ENCODE measurements at places on chromosomes 2 and 18. TPM values are rescaled to one million over a fixed set of nuclear protein-coding genes. Genes with fewer than 3 reads are reported as not detected.

SNORC gene
- 1.6 TPM for total RNA-seq

TUBB8B gene
- not detected for total RNA-seq

UGT1A9 gene
- not detected for total RNA-seq

- no peak for DNase-seq
Measured at GRCh38 chr2:223580951-223581350, 21.2 kb downstream of the SCG2 start.

- DNase-seq: no peak
Measured at GRCh38 chr2:28273751-28274150, 118.9 kb upstream of the FOSL2 start.

- peak; percentile 57 for DNase-seq
Measured at GRCh38 chr18:51666763-51667191, 469.3 kb upstream of the MEX3C start.

GRCh38 chr2:173607606-173608311 is 253.1 kb downstream of the CDCA7 start:
- no peak for DNase-seq

- no peak for DNase-seq
Measured at GRCh38 chr2:54247115-54247514, 8.9 kb downstream of the TSPYL6 start.

DNA sequence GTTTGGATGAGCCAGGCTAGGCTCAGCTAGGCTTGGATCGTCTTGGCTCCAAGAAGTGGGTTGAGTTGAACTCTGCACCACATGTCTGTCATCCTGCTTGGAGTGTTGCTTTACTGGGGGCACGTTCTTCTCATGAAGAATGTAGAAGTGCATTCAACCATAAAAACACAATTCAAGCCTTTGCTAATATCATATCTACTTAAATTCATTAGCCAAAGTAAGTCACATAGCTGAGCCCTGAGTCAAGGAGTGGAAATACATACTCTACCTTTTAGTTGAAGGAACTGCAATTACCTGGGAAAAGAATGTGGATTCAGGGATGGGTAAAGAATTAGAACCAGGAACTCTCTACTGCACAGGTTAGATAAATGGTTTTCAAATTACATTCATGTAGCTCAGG is 360.4 kb upstream of the KCNH7 start:
- DNase-seq: no peak

DNA sequence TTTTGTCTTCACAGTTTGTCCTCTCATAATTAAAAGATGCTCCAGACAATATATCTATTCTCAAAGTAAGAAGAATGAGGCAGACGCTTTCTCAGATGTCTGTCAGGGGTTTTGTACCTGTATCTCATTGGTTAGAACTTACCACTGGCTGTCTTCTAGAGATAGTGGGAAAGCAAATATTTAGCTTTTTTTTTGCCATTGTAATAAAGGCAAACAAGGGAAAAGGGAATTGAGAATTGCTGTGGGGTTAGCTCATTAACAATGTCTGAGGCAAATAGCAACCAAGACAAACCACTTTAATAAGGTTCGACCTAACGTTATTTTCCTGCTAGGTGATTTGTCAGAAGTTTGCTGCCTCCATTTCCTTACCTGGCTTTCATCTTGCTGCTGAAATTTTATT is 30.0 kb downstream of the ZNF638 start:
- no peak for DNase-seq

GRCh38 chr2:224377751-224378700 is 23.9 kb downstream of the FAM124B start:
- no peak for DNase-seq

DNA sequence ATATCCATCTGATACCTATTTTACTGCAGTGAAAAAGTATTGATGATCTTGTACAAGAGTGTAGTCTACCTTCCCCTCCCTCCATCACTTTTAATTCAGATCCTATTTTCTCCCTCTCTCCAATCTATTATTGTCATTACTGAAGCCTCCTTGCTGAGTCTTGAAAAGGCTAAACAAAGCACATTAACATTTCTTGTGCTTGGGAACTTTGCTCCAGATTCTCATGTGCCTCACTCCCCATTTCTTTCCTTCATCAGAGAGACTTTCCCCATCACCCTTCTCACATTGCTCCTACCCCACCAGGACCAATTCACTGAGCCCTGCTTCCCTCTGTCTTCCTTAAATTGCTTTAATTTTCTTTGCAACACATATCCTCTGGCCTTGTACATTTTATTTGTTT is 736.2 kb upstream of the GCFC2 start:
- DNase-seq: no peak

GRCh38 chr2:116088236-116088635 is 1645.8 kb downstream of the DPP10 start:
- DNase-seq: no peak

GRCh38 chr2:37982847-37983246 is 57.8 kb downstream of the RMDN2 start:
- no peak for DNase-seq

DNA sequence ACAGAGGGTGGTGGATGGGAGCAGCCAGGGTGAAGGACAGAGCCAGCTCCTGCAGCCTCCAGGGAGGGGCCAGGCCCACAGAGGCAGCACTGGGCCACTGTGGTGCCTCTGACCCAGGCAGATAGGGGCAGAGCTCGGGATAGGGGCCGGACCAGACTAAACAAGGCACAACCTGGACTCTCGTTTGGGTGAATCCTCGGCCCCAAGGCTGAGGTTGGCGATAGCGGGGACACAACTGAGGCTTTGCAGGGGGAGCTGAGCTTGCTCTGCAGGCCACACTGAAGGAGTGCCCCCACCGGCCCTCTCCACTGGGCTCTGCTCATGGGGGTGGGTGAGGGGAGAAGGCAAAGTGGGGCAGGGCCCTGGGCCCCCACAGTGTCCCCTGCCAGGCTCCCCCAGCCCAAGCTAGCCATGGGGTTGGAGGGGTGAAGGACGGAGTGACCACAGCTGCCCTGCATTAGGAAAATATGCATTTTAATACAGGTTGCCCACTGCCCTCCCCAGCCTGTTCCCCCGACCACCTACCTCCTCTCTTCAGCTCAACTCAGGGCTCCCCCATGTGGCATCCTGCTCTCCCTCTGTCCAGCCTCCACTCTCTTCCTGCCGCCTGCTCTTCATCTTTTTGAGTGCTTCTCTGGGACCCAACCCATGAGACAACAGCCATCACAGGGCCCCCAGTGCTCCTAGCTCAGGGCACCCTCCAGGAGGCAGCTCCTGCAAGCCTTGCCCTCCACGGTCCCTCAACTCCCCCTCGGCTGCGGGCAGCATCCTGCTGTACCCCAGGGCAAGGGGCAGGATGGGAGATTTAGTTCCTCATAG is 152.8 kb downstream of the INHBB start:
- no peak for DNase-seq

DNA sequence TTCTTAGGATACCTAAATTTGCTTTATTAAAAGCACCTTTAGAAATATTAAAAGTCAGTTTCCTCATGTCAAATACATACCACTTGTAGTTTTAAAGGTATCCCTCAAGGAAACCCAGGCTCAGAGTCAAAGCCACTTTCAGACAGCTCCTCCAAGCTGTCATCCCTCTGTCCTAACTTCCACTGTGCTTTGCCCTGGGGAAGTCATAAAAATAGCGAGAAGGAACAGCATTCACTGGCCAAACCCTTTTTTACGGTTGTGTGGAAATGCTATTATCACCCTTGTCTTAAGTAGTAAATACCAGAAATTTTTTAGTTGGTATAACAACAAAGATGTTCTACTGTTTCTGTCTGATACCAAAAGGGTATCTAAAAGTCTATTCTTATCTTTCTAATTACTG is 680.5 kb downstream of the ZEB2 start:
- DNase-seq: no peak

Data from right cardiac atrium (tissue), 5 donors.